Pons (tissue), 1 donor: ENCODE measurements at places on chromosomes 7 and 10.

GRCh38 chr7:90233569-90233968, 11.4 kb upstream of the CFAP69 start:
- DNase-seq = no peak

DNA sequence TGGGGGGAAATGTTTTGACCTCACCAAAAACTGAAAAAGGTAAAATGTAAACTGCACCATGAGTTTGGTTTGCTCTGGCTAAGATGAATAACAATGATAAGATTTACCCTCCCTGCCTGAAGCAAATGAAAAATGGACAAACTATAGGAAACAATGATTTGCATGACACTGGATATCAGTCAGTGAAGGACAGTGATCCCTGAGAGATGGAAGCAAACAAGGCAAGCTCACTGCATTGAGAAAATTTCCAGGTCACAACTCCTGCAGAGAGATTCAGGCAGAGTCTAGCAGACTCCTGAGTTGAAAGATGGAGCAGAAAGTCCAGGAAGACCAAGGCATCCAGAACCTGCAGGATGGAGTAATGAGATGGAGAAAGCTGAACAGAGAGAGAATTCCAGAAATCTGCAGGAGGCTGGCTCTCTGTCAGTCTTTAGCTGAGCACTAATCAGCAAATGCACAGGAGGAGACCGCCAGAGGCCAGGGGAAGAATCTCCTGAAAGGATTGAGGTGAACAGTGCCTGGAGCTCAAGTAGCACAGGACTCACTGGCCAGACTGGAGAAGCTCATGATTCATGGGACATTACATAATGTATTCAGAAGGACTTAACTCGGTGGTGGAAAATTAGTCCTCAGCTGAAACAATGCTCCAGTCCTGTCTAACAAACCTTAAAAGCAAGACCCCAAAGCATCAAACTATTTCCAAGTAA, 51.2 kb upstream of the PALS2 start:
- no peak for DNase-seq

DNA sequence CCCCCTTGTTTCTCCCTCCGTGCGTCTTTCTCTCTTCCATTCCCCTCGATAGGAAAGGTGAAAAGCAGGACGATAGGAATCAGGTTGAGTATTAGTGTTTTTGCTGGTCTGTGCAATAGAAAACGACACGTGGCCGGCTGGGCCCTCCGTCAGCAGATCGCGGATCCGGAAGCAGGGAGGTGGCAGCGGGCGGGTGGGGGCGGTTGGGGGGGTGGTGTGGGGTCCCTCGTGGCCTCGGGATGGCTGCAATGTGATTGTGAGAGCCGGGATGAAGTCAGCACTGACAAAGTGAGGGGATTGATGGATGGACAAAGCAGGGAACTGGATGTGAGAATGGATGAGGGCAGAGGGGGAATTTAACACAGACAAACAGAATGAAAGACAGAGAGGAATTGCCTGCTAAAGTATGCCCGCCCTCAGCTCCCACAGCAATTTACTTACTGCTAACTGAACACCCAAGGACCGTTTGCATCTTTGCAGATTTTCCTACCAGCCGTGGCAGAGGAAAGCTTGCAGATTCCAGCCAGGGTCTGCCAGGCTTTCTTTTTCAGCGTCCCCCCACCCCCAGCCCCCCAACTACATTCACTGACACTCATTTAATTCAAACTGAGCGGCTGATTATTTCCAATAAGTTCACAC, 280.9 kb downstream of the LRMDA start:
- peak; percentile 14 for DNase-seq

GRCh38 chr10:86229376-86229775, 137.2 kb downstream of the GRID1 start:
- no peak for DNase-seq
